ENCODE measurements at places on chromosomes 4 and X.
A peak's percentile ranks its signal among the peaks of the same experiment; 100 is the strongest.

GRCh38 chr4:137861682-137862081, 329.4 kb upstream of the PCDH18 start:
- DNase-seq, result no peak

- DNase-seq, result no peak
Measured at GRCh38 chrX:15382813-15383212, 1.4 kb downstream of the VEGFD start.

GRCh38 chrX:46278572-46278971, 266.6 kb downstream of the ZNF674 start:
- no peak for DNase-seq

DNA sequence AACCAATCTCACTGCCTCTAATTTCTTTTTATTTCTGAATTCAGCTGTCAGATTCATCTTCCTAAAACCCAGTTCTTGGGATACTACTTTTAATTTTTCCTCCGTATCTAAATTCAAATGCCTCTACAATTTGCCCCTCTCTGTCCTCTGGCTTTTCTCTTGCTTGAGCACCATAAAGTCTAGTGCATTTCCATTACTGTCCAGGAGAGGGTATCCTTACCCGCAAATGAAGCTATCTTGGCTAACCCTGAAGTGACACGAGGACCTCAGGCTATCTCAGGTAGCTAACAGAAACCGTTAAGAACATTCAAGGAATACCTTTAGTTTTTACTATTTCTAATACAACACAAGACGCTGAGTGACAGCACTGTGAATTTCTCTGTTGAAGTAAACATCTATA, 49.4 kb upstream of the PRR32 start:
- peak; percentile 5 for DNase-seq

DNA sequence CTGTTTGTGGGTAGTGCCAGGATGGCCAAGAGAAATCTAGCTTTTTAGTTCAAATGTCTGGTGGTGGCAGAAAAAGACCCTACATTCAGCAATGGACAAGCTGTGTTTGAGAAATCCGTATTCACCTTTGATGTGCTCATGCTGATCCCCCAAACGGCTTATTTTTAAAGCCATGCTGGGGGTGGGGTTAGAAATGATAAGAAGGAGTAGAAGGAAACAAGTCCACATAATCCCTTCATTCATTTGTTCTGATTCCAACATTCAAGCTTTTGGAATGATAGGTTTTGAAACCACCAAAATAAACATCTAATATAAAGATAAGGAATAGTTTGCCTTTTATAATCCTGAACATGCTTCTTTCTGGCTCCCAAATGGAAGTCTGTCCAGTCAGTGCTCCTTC, 92.0 kb upstream of the DKK2 start:
- no peak for DNase-seq

- DNase-seq, result no peak
Measured at GRCh38 chr4:82782626-82783345, 15.8 kb downstream of the SCD5 start.

DNA sequence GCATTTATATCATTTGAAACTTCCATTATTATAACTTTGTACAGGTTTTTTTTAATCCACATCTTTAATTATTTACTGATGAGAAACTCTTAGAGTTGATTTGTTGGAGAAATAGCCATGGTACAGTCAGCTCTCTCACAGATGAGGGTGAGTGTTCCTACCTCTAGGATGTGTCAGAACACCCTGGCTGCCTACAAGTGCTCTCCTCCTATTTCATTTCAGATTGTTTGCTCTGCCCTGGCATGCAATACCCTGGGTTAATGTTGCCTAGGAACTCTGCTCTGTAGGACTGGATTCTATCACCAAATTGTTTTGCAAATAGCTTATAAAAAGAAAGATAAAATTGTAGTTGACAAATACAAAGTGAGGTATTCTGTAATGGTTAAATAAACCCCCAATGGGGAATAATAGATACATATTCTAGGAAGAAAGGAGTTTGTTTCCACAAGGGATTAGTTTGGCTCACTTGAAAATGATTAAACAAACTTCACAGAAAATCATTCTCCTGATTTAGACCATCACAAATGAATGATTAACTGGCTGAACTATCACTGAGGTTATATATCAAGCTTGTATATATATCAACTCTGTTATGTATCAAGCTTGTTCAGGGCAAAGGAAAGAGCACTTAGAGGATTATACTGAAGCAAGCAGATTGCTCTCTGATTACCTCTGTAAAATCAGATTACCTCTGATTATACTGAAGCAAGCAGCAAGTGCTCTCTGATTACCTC, 150.0 kb downstream of the PDE5A start:
- no peak for DNase-seq

DNA sequence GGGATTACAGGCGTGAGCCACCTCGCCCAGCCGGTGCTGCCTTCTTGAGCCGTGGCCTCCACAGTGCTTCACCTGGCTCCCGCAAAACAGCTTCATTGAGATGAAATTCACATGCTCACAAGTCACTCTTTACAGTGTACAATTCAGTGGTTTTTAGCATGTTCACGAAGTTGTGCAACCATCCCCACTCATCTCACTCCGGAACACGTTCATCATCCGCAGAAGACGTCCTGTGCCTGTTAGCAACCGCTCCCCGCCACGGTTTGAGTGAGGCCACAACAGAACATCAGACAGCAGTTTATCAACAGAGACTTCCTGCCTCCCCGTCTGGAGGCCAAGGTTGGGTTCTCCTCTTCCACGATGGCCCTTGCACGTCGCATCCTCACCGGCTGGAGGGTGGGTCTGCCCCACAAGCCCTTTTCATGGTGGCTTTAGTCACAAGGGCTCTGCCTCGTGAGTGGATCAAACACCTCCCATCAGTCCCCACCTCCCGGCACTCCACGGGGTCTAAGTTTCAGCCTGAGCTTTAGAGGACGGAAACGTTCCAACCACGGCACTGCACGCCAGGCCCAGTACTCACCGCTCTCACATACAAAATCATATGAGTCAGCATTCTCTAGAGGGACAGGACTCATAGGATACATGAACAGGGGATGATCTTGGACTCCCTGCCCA, 29.6 kb upstream of the SPON2 start:
- peak; percentile 70 for DNase-seq

- DNase-seq, result no peak
Measured at GRCh38 chr4:108049406-108049805, 59.7 kb downstream of the HADH start.
